ENCODE measurements at places on chromosomes 3 and 15.

DNA sequence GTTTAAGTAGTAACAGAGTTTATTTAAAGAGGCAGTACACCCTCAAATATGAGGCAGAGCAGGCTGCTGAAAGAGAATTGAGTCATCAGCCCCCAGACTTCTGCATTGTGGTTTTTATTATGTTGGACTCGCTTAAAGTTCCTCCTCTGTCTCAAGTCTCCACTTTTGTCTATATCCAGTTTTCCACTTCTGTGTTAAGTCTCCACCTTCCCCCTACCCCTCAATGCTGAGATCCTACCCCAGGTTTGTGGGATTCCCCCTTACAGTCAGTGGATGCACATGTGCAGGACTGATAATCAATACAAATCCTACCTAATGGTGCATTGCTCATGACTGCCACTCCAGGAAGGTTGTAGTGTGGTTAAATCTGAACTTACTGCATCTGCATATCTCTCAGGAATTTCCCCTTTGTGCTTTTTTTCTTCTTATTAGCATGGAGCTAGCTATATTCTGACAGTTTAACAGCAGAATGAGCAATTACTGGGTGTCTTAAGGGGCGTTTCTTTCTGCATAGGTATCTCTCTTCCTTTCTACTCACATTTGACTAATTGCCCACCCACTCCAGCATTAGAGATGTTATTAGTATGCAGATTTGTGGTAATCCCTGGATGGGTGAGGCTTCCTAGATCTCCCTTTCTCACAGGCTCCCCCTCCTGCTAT lies 11.9 kb upstream of the CD200R1L start:
- DNase-seq: no peak

DNA sequence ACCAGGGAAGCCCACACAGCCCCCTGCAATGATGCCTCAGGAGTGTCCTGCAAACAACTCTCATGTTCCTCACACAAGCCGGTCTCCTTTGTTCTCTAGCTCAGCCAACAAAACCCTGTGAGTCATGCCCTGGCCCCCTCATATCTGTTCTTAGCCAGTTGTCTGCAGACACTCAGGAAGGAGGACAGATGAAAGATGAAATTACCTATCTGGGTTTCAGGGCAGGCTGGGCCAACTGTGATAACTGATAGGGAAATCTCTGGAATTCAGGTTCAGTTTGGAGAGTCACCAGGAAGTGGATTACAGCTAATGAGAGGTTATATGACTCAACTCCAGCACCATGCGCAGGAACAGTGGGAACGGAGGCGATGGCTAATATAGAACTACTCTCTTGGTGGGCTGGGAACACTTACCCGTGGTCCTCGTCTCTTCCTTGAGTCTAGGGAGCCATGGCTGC lies 352.0 kb upstream of the ADAMTS9 start:
- DNase-seq: no peak

GRCh38 chr3:73485877-73486330 lies 138.8 kb downstream of the PDZRN3 start:
- DNase-seq: no peak

- no peak for DNase-seq
Observed at GRCh38 chr3:157488144-157488543, 15.1 kb downstream of the VEPH1 start.

- DNase-seq: no peak
Observed at GRCh38 chr15:66824424-66824823, 122.4 kb downstream of the SMAD6 start.

GRCh38 chr3:196639483-196640296 lies at the start of gene NRROS:
TSS of gene NRROS (plus strand) at chr3:196639694. CDS start at chr3:196654540, 14,846 bp downstream.
- DNase-seq: peak; percentile 35

- DNase-seq: no peak
Observed at GRCh38 chr3:127124120-127124519, 68.8 kb upstream of the PRR23E start.

DNA sequence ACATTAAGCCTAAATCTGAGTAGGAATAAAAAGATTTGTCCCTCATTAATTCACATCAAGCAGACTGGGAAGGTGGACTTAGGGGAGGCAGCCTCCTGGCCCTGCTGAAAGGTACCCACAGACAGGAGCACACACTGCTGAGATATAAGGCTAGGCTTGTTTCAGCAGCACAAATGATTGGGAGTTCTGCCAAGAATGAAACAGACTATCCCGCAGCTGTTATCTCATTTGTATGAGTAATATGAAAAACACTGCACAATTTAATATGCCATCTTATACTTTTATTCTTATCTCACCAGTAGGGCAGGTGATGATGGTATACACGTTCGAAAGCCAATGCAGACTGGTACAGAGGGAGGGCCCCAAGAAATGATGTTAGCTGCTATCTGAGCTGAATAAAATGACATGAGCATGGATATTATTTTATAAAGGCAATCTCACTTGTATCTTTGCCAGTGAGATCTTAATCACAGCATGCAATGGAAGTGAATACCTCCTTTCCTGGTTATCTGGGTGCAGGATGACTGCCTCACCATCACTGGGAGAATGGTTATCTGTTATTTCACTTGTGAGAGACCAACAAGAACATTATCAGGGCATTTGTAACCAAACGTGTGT lies 258.7 kb upstream of the PPP2R3A start:
- DNase-seq: no peak

- DNase-seq: no peak
Observed at GRCh38 chr3:48521635-48522034, 17.7 kb upstream of the SHISA5 start.

DNA sequence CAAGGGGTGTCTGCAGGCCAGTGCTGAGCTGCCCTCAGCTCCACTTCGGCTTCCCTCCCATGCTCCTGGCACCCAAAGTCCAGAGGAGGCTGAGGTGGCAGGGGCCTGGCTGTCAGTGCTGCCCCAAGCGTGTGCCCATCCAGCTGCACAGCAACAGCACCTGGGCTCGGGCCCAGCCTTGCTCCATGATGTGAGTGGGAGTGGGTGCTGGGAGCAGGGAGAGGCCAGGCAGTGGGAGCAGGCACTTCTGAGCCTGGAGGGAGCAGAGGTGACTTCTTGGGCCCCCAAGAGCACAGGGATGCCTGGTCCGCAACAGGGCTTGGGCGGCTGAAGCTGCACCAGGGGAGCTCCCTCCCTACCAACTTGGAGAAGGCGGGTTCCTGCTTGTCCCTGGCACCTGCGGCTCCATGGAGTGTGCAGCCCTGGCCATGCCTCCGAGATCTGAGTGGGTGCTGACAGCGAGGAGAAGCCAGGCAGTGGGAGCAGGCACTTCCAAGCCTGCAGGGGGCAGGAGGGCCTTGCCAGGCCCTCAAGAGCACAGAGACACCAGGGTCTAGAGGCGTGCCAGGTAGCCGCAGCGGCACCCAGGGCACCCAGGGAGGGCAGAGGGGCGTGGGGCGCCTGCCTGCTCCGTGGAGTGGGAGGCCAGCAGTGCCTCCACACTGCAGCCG lies 366.7 kb upstream of the SGO1 start:
- no peak for DNase-seq

- DNase-seq: no peak
Observed at GRCh38 chr3:104916971-104917370, 449.7 kb upstream of the ALCAM start.

GRCh38 chr15:59867086-59867855 lies 136.8 kb upstream of the FOXB1 start:
- DNase-seq: no peak

- DNase-seq: no peak
Observed at GRCh38 chr15:65612616-65612946, 1.6 kb upstream of the INTS14 start.

DNA sequence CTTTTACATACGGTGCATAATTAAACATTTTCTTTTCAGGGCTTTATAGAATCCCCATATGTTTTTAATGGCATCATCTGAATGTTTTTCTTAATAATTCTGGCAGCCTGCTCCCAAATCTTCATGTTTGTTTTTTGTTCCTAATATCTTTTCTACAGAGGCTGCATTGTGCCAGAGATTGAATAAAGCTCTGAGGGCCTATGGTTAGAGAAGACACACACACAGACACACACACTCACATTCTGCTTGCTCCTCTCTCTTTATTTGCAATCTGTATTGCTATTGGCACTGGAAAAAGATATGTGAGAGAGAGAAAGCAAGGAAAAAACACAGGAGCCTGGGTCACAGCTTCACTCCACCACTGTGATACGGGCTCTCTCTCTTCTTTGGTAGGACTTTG lies 136.0 kb downstream of the MECOM start:
- no peak for DNase-seq

- no peak for DNase-seq
Observed at GRCh38 chr3:22228705-22229104, 477.7 kb upstream of the ZNF385D start.

GRCh38 chr3:45507820-45508317 lies 86.7 kb upstream of the LIMD1 start:
- DNase-seq: no peak

DNA sequence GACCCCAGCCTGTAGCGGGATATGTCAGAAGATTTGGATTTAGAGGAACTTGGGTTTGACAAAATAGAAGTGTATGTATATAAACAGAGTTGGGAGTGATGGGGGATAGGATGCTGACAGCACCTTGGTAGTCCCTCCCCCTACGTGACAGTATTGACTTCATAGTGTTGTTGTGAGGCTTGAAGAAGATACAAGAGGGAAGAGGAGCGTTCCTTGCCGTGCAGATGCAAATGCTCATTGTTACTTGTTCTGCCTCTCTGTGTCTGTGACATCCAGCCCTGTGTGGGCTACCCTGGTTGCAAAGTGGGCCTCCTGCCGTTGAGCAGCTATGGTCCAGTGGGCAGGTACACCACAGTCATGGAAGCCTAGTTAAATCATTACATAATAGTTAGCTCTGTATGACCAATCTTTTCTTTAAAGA lies 45.0 kb downstream of the SMAD3 start:
- no peak for DNase-seq

- DNase-seq: no peak
Observed at GRCh38 chr15:29048011-29048410, 162.2 kb downstream of the APBA2 start.

DNA sequence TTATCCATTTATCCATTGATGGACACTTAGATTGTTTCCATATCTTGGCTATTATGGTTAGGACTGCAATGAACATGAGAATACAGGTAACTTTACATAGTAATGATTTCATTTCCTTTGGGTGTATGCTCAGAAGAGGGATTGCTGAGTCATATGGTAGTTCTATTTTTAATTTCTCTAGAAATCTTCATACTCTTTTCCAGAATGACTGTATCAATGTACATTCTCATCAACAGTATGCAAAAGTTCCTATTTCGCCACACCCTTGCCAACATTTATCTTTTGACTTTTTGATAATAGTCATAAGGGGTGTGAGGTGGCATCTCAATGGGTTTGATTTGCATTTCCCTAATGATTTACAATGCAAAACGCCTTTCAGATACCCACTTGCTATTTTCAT lies 6.2 kb upstream of the NIPA1 start:
- DNase-seq: no peak

GRCh38 chr3:132001999-132002398 lies 32.8 kb downstream of the CPNE4 start:
- no peak for DNase-seq

- no peak for DNase-seq
Observed at GRCh38 chr3:153442799-153443487, 280.9 kb downstream of the RAP2B start.

- DNase-seq: no peak
Observed at GRCh38 chr3:141059816-141060215, 8.7 kb downstream of the SPSB4 start.

- DNase-seq: no peak
Observed at GRCh38 chr3:153254361-153254760, 92.3 kb downstream of the RAP2B start.

- DNase-seq: no peak
Observed at GRCh38 chr15:39535466-39535865, 45.4 kb upstream of the THBS1 start.

- no peak for DNase-seq
Observed at GRCh38 chr3:9022305-9023225, 59.3 kb upstream of the RAD18 start.

DNA sequence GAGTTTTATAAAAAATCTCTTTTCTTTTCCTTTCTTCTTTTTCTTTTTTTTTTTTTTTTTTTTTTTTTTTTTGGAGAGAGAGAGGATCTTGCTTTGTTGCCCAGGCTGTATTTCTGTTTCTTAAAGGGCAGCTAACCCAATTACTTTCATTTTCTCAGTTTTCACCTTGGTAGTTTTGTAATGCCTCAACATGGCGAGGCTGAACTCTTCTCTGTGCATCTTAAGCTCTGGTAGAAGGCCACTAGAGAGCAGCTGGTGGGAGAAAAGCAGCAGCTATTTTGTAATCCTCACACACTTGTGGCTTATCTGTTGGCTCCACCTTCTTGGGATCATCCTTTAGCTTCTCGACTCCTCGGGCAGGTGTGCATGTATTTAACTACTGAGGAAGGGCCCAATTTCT lies 152.2 kb upstream of the MEIS2 start:
- DNase-seq: no peak

- no peak for DNase-seq
Observed at GRCh38 chr3:78496501-78496900, 1271.3 kb downstream of the ROBO1 start.

DNA sequence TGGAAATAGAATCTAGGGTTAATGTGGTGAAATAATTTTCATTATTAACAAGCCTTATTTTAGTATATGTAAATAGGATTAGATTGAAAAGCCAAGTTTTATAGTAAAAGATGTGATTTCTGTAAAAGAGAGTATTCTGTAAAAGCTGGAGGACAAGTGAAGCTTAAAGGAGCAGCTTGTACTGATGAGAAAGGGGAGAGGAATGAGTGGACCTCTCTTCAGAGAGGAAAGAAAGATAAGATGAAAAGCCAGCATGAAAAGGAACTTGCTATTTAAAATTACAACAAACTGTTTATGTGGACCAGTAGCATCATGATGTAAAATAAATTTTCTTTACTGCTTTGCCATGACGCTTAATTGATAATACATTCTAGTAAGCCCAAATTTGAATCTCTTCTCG lies 18.5 kb downstream of the ALCAM start:
- DNase-seq: no peak

- no peak for DNase-seq
Observed at GRCh38 chr3:81651139-81651538, 110.3 kb downstream of the GBE1 start.

GRCh38 chr3:49295489-49296058 lies 18.5 kb upstream of the C3orf62 start:
- no peak for DNase-seq

DNA sequence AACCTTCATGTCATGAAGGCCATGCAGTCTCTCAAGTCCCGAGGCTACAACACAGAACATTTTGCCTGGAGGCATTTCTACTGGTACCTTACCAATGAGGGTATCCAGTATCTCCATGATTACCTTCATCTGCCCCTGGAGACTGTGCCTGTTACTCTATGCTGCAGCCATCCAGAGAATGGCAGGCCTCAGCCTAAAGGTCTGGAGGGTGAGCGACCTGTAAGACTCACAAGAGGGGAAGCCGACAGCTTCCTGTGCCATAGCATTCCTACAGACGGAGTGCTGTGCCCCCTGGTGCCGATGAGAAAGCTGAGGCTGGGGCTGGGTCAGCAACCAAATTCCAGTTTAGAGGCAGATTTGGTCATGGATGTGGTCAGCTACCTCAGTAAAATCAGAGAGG lies 51.3 kb upstream of the CADPS start:
- no peak for DNase-seq

GRCh38 chr3:128999102-128999501 lies 2.0 kb upstream of the EFCC1 start:
- no peak for DNase-seq

GRCh38 chr3:52145736-52146110 lies 8.5 kb downstream of the POC1A start:
- DNase-seq: no peak

All from activated CD4-positive, CD25-positive, alpha-beta regulatory T cell treated with anti-CD3 and anti-CD28 coated beads, Interleukin-2, amount 50 U/mL, for 16 hours (primary cell).